ENCODE measurements at places on chromosomes 1 and 21. TPM values are rescaled to one million over a fixed set of nuclear protein-coding genes. Genes with fewer than 3 reads are reported as not detected.

DNA sequence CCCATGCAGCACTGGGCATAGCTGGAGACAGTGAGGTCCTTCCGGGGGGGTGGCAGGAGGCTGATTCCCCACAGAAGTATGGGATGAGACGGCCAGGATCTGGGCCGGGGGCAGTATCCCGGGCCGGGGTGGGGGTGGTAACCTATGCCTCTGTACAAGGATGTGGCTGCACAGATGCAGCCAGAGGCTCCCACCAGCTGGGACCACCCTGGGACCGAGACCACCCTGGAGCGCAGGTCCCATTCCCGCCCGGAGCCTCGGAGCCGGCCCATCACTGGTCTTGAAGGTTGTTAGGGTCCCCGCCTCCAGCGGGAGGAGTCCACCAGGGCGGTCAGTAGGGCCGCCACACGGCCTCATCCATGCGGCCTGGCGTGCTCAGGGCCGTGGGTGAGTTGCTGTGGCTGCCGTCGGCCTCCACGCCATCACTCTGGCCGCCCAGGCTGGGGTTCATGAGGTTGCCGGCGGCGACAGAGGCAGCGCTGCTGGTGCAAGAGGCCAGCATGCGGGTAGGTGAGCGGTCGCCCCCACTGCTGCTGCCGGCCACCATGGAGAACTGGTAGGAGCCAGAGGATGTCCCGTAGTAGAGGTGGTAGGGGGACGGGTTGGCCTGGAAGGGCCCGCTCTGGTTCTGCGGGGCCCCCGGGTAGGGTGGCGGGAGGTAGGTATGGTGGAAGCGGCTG is 28.1 kb downstream of the RUNX3 start:
- no peak overlapping the region for H3K4me3 ChIP-seq
- H3K27ac ChIP-seq: no peak overlapping the region
- no peaks in the 10 kb centered on the region for H3K36me3 ChIP-seq
- no peaks in the 10 kb centered on the region for H3K4me1 ChIP-seq
- H3K27me3 ChIP-seq: peaks cover 3% of the 10 kb centered on the region

DNA sequence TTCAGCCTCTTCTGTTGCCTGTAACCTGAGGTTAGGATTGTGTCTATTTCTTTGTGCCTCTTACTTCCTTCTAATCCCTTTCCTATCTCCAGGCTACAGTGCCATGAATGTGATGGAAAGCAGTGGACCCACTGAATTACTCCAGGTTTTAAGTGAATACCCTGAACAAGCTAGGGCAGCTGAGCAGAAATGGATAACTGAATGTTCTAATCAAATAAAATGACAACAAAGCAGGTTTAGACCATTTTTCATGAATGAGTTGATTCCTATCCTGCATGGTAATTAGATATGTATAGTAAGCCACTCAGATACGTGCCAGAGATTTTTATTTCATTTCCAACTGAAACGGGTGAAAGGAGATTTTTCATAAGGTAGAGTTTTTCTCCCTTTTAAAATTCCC is 127.5 kb upstream of the ZP4 start:
- no peaks in the 10 kb centered on the region for H3K27me3 ChIP-seq
- no peaks in the 10 kb centered on the region for H3K4me1 ChIP-seq
- no peak for DNase-seq
- H3K36me3 ChIP-seq: no peaks in the 10 kb centered on the region
- H3K4me3 ChIP-seq: no peak overlapping the region

The SYT14 gene
- not detected for total RNA-seq

DNA sequence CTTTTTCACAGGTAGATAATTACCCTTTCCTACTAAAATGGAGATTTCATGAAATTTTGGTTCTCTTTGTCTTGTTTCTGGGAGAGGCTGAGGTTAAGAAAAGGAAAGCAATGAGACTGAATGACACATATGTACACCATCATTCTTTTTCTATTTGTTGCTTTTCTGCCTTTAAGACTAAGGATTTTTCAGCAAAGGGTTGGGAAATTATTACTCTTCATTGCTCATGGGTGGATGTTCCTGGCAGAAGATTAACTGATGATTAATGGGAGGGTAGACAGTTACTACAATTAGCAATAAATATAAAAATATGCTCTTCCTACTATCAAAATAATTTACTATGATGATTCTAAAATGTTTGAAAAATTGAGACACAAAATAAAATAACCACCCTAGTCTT is 316.5 kb upstream of the USP24 start:
- H3K4me1 ChIP-seq: no peaks in the 10 kb centered on the region
- no peaks in the 10 kb centered on the region for H3K27me3 ChIP-seq
- no peak for DNase-seq

DNA sequence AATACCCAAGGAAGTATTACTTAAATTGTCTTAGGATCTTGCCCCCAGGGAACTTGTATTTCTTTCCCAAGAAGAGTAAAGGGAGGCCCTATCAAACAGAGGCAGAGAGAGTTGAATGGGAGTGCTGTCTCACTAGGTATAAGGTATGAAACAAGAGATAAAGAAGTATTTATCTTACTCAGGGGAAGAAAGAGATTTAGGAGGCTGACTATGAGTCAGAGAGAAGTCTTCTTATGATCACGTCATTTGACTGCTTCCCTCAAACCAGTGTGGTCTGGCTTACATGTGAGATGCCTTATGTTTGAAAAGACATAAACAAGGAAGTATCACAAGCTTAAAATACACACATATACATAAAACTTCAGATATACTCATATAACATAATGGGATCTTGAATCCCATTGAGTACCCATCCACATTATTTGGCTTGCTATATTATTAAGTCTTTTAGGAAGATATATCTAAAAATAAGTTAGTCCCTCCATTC is 29.6 kb downstream of the DUSP10 start:
- H3K27ac ChIP-seq: peak overlapping the region; percentile 4
- H3K4me1 ChIP-seq: no peaks in the 10 kb centered on the region
- no peaks in the 10 kb centered on the region for H3K27me3 ChIP-seq
- no peak overlapping the region for H3K4me3 ChIP-seq
- H3K36me3 ChIP-seq: no peaks in the 10 kb centered on the region

- H3K4me3 ChIP-seq: no peak overlapping the region
- no peaks in the 10 kb centered on the region for H3K36me3 ChIP-seq
- H3K4me1 ChIP-seq: no peaks in the 10 kb centered on the region
Observed at GRCh38 chr1:13687151-13687715, 12.8 kb upstream of the PRDM2 start.

The PLEKHG5 gene
- 12.0 TPM for total RNA-seq

- H3K36me3 ChIP-seq: no peaks in the 10 kb centered on the region
- no peak overlapping the region for H3K4me3 ChIP-seq
Observed at GRCh38 chr21:14686466-14687267, 140.6 kb upstream of the SAMSN1 start.

The C1orf159 gene
- 6.9 TPM for total RNA-seq

GRCh38 chr1:86396498-86396890 is 371 bp upstream of the ODF2L start:
- DNase-seq: no peak
- peak overlapping the region; percentile 95 for H3K27ac ChIP-seq
- peaks cover 4% of the 10 kb centered on the region for H3K4me1 ChIP-seq
- no peaks in the 10 kb centered on the region for H3K27me3 ChIP-seq
- peak overlapping the region; percentile 90 for H3K4me3 ChIP-seq
